ENCODE measurements at places on chromosomes 5 and 9. TPM values are rescaled to one million over a fixed set of nuclear protein-coding genes. Genes with fewer than 3 reads are reported as not detected.

GRCh38 chr5:151275803-151276202 is 22.8 kb downstream of the GM2A start:
- DNase-seq: no peak

DDX31 gene
- 26.1 TPM for total RNA-seq

DNA sequence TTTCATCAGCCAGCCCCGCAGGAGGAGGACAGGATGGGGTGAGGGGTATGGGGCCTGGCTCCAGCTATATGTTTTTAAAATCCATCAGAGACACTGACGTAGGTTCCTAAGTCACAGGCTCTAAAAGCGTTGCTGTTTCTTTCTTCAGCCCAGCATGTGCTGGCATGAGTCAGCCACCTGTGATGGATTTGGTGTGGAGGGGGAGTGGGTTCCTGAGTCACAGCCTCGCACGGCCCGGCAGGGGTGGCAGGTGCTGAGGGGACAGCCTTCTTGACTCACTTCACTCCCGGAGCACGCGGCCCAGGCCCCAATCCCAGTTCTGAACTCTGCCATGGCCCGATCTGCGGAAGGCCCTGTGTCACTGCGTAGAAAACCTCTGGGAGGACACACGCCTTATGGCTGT is 38.8 kb upstream of the RPL26L1 start:
- DNase-seq: peak; percentile 96

TRIP13 gene
- total RNA-seq: 220 TPM

- no peak for DNase-seq
Measured at GRCh38 chr5:40675396-40676133, 4.2 kb upstream of the PTGER4 start.

- no peak for DNase-seq
Measured at GRCh38 chr5:91109634-91110033, 273.5 kb downstream of the ARRDC3 start.

PCDHGB2 gene
- total RNA-seq: 0.69 TPM

DNA sequence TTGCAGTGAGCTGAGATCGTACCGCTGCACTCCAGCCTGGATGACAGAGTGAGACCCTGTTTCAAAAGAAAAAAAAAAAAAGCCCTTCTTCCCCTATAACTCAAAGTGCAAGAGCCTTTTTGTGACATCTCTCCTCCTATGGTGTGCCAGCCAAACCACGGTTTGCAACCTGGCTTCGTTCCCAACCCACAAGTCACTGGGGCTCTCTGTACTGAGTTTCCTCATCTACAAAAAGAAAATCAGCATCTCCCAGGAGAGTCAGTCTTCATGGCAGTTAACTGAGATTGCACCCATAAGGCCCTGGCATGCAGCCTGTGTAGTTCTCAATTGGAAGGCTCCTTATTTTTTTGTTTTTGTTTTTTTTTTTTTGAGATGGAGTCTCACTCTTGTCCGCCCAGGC is 14.8 kb downstream of the ODF2 start:
- peak; percentile 42 for DNase-seq

DNA sequence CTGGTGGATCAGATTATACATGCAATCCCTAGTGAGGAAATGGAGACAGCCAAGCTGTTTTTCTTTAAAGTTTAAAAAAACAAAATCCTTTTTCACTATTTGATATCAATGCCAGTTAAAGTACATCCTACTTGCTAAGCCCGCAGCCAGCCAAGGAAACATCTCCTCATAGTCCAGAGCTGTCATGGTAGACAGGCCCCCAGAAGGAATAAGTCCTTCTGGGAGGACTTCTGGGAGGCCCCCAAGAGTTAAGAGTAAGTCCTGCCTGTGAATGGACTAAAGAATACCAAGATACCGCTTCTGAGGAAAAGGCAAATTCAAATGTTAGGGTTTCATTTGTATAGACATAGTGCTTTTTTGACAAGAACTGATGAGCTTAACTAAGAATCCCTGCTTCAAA is 38.3 kb downstream of the MOCS2 start:
- DNase-seq: no peak

DNA sequence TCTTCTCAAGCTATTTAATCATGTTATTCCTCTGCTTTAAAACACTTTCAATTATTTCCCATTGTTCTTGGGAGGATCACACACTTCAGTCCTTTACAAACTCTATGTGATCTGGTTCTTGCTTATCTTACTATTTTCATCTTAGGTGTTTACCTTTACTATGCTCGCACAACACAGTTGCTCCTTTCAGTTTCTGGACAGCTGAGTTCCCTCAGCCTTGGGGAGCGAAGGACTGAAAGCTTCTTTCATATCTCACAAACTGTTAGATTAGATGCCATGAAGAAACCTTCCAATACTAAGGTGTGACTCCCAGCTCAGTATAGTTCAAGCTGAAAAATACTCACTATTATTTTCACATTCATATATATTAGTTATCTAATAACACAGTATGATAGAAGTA is 117.9 kb downstream of the CDC42SE2 start:
- DNase-seq: no peak

DNA sequence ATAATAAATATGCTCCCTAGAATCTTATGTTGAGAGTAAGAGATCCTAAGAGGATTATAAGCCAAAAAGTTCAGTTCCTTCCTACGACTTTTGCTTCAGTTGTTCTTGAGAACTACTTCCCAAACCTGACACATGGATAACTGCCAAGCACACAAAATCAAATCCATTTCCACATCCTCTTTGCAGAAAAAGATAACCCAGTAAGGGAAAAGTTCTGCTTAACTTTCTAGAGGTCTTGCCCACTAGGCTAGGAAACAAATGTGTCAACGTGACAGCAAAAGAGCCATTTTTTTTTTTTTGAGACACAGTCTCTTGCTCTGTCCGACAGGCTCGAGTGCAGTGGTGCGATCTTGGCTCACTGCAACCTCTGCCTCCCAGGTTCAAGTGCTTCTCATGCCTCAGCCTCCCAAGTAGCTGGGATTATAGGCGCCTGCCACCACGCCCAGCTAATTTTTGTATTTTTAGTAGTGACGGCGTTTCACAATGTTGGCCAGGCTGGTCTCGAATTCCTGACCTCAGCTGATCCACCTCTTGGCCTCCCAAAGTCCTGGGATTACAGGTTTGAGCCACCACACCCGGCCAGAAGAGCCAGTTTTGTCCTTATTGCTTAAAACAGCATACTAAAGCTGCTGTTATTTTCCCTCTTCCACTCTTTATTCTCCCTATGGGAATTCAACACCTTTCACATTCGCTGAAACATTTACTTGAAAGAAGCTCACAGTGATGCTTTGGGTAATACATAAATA is 24.2 kb downstream of the CSNK1A1 start:
- DNase-seq: no peak

DNA sequence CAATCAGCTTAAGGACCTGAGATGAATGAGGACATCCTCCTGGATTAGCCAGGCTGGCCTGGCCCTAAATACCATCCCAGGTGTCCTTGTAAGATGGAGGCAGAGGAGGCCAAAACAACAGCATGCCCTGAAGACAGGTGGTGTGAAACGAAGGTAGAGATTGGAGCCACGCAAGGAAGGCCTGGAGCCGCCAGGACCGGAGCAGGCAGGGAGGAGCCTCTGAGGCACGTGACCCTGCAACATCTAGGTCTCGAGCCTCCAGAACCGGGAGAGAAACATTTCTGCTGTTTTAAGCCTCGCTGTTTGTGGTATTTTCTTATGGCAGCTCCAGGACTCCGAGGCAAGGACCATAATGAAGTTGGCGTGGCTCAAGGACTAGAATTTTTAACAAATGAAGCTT is 9.7 kb upstream of the COL5A1 start:
- no peak for DNase-seq

NME5 gene
- total RNA-seq: not detected

- DNase-seq: no peak
Measured at GRCh38 chr9:88053856-88054501, 79.6 kb upstream of the CDK20 start.

DNA sequence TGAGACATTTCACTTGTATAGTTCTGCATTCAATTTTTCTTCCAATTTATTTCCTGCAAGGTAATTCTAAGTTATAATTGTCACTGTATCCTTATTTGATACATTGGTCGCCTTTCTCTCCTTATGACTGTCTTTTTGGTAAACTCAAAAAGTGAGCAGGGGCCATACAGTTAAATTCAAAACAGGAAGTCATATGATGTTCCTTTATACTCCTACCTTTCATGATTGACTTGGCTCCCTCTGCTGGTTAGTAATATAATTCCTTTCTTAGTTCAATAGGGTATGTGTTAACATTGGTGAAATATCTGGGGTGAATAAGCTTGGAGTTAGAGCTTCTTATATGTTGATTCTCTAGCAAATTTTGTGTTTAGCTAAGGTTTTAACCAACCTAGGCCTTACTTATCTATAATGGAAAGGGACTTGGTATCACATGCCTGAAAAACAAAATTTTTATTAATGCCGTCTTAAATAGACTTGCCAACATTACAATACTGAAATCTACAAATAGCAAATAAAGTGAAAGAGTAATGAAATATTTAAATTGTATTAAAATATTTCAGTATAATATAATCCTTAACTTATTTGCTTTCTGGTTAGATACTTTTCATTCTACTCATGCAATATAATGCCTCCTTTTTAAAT is 6.0 kb upstream of the NIPBL start:
- peak; percentile 61 for DNase-seq

GRCh38 chr5:57517250-57517649 is 34.6 kb upstream of the ACTBL2 start:
- no peak for DNase-seq

- no peak for DNase-seq
Measured at GRCh38 chr5:157245886-157246285, 20.0 kb upstream of the CYFIP2 start.

- no peak for DNase-seq
Measured at GRCh38 chr5:135505973-135506372, 29.8 kb downstream of the NEUROG1 start.

HTR4 gene
- total RNA-seq: not detected

PCDH12 gene
- 0.14 TPM for total RNA-seq

GRCh38 chr5:180575571-180575970 is 15.7 kb downstream of the SCGB3A1 start:
- DNase-seq: no peak

- no peak for DNase-seq
Measured at GRCh38 chr5:158755986-158756385, 343.7 kb downstream of the EBF1 start.

DNA sequence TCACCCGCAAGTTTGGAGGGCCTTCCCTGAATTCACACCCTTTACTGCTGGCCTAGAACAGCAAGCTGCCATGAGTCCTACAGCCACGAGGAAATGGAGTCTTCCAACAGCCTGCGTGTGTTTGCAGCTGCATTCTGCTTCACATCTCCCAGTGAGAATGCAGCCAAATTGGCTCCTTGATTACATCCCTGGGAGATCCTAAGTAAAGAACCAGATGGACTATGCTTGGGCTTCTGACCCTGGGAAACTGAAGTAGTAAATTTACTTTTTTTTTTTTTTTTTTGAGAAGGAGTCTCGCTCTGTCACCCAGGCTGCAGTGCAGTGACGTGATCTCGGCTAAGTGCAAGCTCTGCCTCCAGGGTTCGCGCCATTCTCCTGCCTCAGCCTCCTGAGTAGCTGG is 617.0 kb upstream of the CDH18 start:
- no peak for DNase-seq

All from HT1080 (cell line).